D721Med (cell line): ENCODE measurements at places on chromosomes 6 and 20.

- no peak for DNase-seq
Observed at GRCh38 chr20:46870041-46870440, 24.6 kb upstream of the EYA2 start.

DNA sequence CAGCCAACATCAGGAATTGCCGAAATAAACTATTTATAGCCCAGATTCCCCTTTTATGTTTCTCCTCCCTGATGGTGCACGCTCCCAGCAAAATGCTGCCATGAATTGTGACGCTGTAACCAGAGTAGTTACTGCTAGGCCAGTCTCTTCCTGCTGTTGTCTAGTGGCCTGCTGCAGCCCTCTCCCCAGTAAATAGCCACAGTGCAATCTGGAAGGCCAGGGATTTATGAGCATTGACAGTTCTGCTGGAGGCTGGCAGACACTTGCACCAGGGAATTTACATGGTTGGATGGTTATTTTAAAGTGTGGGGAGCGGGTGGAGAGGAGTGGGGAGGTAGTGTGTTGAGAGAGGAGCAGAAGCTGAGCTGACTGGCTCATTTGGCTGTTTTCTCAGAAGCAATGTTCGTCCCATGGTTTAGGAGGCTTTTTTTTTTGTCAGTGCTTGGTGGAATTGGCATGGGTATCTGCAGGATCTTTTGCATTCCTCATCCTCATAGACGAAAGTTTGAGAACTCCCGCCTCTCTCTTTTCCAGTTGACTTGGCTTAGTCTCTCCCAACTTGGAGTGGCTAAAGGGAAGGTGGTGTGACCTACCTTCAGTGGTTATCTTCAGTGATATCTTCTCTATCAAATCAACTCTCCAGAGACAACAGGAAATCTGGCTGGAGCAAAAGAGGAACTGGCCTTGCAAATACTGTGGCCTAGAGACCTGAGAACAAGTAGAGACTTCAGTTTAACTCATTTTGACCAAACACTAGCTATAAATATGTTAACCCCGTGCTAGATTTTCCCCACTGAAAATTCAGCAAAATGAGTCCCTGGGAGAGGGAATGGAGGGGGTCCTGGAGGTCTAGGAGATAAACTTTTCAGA is 99.3 kb upstream of the VSTM2L start:
- DNase-seq, result no peak

DNA sequence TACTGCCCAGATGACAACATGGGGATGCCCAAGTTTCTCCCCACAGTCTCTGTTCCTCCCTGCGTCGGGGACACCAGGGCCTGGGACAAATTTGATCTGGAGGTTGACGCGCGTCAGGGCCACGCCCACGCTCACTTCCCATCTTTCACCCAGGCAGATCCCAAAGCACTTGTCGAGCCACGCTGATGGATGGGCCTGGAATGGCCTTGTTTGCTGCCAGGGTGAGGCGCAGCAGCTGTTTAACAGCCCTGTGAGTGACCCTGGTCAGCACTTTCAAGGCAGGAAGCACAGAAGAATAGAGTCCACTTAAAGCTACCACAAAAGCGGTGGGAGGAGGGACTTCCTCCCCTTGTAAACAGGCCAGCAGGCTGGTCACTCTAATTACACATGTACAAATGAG is 324.7 kb upstream of the JARID2 start:
- DNase-seq, result no peak

DNA sequence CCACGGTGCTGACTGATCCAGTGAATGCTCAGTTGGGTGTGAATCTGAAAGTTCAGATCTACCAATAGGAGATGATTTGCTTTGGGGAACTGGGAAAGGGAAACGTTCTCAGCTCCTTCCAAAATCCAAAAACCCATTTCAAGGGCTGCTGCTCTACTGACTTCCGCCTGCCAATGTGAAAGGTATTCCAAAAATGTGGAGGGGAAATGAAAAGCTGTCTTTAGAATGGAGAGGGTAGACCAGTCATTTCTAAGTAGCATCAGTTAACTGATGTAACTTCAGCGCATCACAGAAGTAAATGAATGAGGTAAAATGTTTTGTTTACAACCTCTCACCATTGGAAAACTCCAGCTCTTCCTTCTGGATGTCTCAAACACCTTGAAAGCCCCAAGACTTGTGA is 19.6 kb upstream of the EYA2 start:
- no peak for DNase-seq

DNA sequence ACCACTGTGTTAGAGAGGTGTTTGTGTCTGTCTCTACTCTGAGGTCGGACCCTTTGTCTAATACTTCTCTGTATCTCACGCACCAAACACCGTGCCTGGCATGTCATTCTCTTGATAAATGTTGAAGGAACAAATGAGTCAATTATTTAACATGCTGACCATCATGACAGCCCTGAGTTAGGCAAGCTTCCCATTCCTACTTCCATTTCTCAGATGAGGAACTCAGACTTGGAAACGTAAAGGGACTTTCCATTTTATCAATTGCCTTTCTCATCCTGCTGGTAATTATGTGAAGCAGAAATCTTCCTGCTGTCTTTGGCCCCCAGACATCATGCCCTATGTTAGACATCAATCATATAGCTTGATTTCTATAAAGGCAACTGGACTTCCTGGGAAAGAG is 227.0 kb upstream of the ECI2 start:
- no peak for DNase-seq

DNA sequence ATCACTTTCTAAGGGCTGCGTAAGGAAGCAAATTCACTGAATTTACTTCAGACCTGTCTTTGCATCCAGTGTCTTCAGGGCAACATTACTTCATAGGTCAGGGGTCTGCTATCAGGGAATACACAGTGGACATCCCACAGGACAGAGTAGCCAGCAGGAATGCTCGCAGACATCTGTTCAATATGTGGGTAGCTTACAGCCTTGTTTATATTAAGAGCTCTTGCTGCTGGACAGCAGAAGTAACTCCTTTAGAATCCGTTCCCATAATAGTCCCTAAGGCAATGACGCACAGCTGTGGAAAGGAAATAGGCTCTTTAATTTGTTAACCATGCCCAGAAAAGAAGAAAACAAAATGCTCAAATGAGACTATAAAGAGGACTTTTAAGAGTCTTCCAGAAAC is 198.7 kb downstream of the MOXD1 start:
- no peak for DNase-seq

DNA sequence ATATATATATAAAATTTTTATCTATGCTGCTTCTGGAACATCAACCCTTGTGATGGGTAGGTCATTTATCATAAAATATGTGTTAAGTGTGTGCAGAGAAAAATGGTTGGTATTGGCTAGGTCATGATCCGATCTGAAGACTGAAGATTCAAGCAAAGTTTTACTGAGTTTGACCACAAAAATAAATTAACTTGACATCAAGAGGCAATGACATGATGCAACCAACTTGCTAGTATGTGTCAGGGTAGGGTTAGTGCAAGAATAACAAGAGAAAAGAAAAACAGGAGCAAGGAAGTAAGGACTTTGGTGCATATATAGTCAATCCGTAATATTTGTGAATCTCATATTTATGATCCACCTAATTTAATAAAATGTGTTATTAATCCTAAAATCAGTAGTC is 1202.0 kb upstream of the ADGRB3 start:
- DNase-seq, result no peak

DNA sequence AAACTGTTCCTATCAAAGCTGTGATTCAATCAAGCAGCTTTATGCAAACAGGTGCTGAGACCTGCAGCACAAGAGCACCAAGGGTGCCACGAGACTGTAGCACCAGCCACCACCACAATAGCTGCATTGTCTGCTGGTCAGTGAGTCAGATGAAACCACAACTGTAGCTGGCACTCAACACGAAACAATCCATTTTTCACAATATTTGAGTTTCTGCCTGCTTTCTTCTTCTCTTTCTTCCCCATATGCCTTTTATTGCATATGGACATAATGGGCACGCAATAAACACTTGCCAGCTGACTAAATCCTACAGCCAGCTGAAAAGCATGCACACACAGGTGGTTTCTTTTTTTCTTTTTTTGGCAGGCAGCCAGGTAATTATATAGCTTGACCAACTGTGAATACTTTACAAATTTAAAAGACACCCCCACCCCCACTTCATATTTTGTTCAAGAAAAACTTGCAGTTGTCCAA is 16.6 kb downstream of the SLC2A12 start:
- DNase-seq, result no peak

DNA sequence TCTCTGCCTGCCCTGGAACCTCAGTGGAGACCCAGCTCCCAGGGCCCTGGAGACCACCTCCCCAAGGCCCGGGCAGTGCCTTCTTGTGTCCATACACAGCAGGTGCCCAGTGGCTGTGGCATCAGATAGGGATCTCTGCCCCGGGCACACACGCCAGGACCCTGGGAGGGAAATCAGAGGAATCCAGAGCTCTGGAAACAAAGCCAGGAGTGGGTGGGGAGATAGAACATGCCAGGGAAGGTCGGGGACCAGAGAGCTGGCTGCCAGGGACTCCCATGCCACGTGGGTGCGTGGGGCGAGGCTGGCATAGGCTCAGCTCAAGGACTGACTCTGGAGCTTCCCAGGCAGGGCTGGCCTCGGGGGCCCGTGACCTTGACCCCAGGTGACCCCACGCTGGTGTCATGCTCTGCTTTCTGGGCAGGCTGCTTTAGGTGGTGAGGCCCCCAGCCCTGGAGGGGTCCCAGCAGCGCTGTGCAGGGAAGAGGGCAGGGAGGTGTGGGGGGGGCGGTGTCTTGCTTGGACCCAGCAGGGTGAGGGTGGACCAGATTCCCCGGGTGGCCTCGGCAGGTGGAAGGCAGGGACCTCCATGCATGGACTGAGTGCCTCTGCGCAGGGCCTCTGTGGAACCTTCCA is 17.6 kb upstream of the GATA5 start:
- DNase-seq, result no peak

DNA sequence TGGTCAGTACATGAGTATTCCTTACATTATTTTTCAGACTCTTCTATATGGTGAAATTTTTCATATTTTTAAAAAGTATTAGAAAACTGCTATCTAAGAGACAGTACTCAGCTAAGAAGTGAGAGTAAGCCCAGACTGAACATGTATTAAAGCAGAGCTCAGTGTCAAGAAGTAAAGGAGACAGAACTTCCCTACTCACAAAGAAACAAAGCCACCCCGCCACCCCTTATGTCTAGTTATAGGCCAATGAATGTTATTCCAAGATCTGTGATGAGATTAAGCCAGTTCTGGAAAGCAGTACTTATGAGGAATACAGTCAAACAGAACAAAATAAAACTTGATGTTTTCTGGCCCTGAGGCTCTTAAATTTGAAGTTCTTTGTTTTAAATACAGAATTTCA is 114.5 kb downstream of the RNGTT start:
- no peak for DNase-seq

DNA sequence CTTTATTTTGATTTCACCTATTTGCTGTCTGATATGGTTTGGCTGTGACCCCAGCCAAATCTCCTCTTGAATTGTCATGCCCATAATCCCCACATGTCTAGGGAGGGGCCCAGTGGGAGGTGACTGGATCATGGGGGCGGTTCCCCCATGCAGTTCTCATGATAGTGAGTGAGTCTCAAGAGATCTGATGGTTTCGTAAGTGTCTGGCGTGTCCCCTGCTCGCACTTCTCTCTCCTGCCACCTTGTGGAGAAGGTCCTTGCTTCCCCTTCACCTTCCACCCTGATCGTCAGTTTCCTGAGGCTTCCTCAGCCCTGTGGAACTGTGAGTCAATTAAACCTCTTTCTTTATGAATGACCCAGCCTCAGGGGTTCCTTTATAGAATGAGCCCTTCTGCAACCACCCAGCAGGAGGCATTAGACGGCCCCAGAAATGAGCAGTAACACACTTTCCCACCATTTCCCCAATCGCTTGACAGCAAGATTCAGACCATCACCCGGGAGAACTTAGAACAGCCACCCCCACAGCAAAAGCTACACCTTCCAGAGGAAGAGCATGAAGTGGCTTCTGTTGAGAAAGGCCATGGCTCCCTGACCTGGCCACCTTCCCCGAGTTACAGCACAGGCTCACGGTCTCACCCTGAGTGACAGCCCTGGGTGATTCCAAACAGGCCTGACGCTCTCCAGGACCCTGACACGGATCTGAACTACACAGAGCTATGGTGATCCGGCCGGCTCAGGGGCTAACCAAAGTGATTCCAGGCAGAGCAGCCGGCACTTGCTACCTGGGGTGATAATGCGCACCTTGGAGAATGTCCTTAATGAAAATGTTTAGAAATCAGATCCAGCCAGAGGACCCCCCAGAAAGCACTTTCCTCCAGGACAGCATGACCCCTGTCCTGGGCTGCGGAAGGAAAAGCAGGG is 131.2 kb upstream of the CDH4 start:
- DNase-seq, result no peak

DNA sequence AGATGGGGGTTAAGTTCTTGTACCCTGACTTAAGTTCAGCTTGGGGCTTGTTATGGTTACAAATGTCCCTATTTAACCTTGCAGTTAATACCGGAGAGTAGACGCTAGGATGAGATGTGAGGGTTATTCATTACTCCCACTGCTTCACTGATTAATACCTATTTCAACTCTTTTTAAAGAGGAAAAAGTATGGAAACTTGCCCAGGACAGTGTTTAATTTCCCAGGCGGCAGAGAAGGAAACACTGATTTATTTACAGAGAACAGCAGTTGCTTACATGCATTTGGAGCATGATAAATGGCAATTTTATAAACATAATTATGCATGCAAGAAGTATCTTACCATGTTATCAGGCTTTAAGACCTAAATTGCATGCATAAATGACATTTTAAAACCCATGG is 137.7 kb downstream of the RCAN2 start:
- DNase-seq, result no peak

GRCh38 chr20:58515233-58516212 is at the start of gene APCDD1L:
Gene APCDD1L, minus strand, starts transcription at chr20:58515399. Its CDS starts 692 bp downstream, at chr20:58514707.
- no peak for DNase-seq

DNA sequence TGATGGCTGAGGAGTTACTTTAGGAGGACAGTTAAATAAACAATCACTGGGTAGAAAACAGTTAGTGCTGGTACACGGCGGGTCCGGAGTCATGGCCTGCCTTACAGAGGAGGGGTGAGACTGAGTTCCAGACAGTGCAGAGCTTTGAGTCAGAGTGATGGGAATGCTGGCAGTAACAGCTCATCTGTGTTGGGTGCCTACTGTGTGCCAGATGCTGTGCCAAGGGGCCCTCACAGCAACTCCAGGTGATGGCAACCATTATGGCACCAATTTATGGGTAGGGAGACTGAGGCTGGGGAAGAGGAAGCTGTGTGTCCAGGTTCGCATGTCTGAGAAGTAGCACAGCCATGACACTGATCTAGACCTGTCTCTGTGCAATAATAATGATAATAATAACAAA is 132.6 kb downstream of the CEBPB start:
- DNase-seq, result no peak

GRCh38 chr6:27091661-27092315 is 155.7 kb upstream of the PRSS16 start:
- DNase-seq, result no peak

GRCh38 chr6:40743226-40743625 is 156.1 kb upstream of the LRFN2 start:
- DNase-seq, result no peak

GRCh38 chr6:21061892-21062291 is 527.6 kb downstream of the CDKAL1 start:
- no peak for DNase-seq

- DNase-seq, result no peak
Observed at GRCh38 chr6:134932098-134932497, 17.8 kb downstream of the ALDH8A1 start.

- no peak for DNase-seq
Observed at GRCh38 chr20:3661060-3661813, 2.0 kb downstream of the GFRA4 start.
